Hippocampal formation (tissue), 2 donors: ENCODE measurements at places on chromosomes 1 and 21.

- DNase-seq = no peak
These were observed 210.0 kb downstream of the HLX start for GRCh38 chr1:221089273-221089672.

GRCh38 chr21:35309316-35309715 lies 260.2 kb upstream of the RUNX1 start:
- no peak for DNase-seq

GRCh38 chr1:181784039-181784683 lies 277.4 kb downstream of the ZNF648 start:
- DNase-seq = peak; percentile 17

- no peak for DNase-seq
These were observed 95.8 kb downstream of the KCNN3 start for GRCh38 chr1:154774175-154774855.

DNA sequence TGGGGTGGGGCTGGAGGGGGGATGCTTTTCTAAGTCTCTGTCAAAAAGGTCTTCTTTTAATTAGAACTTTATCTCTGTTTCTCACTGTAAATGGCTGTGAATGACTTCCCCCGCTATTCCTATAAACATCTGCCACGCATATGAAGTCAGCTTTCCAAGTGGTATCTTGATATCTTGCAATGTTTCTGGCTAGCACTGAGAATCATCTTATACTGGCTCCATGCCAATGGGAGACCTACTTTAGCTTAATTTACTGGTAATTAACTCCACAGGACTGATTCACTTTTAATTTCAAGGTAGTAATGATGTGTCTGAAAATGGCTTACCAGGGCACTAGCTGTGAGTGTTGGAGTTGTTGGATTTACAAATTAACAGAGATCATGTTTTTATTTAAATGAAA lies 4.3 kb downstream of the GPR88 start:
- no peak for DNase-seq
